ENCODE measurements at places on chromosomes 4 and X.

- peak; percentile 14 for DNase-seq
These were observed 1.0 kb downstream of the RASGEF1B start for GRCh38 chr4:81470456-81471297.

GRCh38 chr4:58543465-58543864 lies 1433.3 kb upstream of the IGFBP7 start:
- no peak for DNase-seq

DNA sequence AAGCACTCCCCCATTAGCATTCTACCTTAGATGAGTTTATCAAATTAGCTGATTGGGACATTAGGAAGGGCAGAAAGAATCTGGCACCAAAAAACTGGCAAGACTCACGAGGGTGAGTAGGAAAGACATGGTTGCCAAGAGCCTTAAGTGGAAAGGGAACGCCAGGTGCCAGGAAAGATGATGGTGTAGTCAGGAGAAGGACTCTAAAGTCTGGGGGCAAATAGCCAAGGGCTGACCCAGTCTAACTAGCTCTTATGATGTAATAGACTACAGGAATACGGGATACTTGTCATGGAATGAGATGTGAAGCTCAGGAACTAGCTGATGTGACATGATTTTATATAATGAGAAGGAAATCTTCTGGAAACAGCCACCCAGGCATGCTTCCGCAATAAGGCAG lies 94.8 kb downstream of the MBNL3 start:
- no peak for DNase-seq

DNA sequence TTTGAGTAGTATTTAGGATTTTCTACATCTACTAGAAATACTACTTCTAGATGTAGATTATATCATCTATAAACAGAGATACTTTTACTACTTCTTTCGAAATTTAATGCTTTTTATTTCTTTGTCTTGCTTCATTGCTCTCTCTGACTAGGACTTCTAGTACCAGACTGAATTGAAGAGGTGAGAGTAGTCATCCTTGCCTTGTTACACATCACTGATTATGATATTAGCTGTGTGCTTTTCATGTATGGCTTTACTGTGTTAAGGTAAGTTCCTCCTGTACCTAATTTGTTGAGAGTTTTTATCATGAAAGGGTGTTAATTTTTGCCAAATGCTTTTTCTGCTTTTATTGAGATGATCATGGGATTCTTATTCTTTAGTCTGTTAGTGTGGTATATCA lies 19.6 kb upstream of the IL2 start:
- no peak for DNase-seq

DNA sequence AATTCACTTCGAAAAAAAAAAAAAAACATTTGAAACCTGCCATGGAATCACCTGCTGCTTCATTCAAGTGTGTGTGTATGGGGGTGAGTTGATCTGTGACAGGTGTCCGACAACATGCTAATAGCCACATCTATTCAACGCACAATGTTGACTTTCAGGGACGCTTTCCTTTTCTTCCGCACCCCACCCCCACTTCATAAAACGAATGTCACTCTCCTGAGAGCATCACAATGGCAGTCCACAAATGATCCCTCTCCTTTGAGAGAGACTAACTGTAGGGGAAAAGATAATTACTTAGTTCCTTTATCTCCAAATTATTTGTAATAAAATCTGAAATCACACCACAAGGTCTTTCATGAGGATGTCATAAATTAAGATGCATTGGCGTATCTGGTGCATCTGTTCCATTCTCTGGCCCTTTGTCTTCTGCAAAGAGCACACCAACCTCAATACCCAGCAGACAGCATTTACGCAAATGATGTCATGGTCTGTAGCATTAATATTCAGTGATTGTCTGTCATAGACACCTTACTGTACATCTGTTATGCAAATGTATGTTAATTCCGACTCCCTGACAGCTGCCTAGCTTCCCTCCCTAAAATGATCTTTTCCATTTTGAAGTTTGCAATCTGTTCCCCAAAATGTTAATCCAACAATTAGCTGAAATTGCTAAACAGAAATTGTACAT lies 640.0 kb upstream of the BOD1L1 start:
- DNase-seq, result no peak

- no peak for DNase-seq
These were observed 169.8 kb upstream of the BCOR start for GRCh38 chrX:40267334-40268187.

- DNase-seq, result no peak
These were observed 28.5 kb upstream of the TEX13C start for GRCh38 chrX:125291124-125291523.

DNA sequence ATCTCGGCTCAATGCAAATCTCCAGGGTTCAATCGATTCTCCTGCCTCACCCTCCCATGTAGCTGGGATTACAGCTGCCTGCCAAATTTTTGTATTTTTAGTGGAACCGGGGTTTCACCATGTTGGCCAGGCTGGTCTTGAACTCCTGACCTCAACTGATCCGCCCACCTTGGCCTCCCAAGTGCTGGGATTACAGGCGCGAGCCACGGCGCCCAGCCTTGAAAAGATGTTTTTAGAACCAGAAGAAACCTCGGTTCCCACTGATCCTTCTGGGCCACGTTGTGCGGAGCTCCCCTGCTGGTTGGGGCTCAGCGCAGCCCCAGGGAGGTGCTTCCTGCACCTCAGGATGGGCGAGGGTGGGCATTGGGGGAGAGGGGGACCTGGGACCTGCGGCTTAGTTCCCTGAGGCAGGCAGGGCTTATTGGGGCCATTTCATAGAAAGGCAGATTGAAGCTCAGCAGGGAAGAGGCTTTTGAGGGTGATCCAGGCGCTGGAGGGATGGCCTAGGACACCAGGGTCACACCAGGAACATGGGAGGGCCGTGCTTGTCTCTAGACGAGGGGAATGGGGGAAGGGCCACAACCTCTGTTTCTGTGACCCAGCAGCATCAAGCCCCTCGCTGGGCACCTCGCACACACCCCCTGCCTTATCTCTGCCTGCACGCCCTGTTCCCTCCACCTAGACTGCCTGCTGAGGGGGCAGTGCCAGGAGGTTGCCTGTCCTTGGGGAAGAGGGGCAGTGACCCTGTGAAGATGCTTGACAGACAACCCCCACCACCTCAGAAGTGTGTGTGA lies 6.3 kb upstream of the ADD1 start:
- peak; percentile 10 for DNase-seq

GRCh38 chr4:102809190-102809589 lies 18.2 kb downstream of the UBE2D3 start:
- no peak for DNase-seq

DNA sequence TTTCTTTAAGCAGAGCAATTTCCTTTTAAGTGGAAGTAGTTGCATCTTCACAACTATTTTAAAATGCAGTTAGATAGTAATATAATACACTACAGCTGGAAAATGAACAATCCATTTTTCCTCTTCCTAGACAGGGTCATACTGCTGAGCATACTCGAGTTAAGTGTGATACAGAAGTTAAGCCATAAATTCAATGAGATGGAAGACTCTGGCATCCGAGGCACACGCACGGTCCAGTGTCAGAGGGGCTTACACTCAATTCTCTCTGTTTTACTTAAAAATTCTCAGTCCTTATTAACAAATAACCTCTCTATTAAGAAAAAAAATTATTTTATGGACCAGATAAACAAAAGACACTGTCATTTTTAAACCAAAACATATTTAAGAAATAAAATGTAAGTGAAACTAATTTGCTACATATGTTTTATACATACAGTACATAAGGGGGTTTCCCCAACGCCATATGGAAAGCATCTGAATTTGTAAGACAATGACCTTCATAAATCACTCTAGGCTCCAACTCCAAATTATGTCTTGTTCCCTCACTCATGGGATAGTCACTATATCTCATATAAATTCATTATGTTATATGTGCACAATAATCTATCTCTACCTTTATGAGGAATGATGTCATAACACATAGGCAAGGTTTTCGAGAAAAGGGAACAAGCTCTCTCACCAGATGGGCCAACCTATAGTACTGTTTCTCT lies 315.3 kb downstream of the PAPSS1 start:
- DNase-seq, result no peak
